ENCODE measurements at places on chromosomes 7 and 10. TPM values are rescaled to one million over a fixed set of nuclear protein-coding genes. Genes with fewer than 3 reads are reported as not detected.

MPP7 gene
- 11.5 TPM for total RNA-seq

FANK1 gene
- total RNA-seq = 1.0 TPM

ADARB2 gene
- total RNA-seq = not detected

CYP26C1 gene
- total RNA-seq = 0.77 TPM

SKAP2 gene
- 9.5 TPM for total RNA-seq

ZNF487 gene
- total RNA-seq = 1.9 TPM

DNA sequence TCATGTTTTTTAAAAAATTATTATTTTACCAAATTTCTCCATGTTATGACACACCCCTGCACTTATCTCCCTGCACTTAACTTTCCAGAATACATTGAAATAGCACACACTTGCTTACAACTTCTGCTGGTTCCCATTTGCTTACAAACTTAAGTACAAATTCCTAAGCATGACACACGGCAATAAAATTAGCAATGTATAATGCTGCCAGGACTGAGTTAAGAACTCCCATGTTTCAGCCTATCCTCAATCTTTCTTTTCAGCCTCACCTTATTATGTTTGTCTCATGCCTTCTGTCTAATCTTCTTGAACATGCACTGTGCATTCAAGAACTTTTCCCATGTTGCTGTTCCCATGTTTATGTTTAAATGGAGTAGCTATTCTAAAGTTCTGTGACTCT is 40.8 kb downstream of the PRPS1L1 start:
- DNase-seq = no peak

- peak; percentile 1 for DNase-seq
These were observed 244.2 kb downstream of the IPMK start for GRCh38 chr10:58023341-58024073.

- DNase-seq = no peak
These were observed at the start of gene NIPSNAP2 for GRCh38 chr7:55964261-55965099. Gene NIPSNAP2 (plus strand): TSS chr7:55964585. CDS start chr7:55964610, 25 bp downstream.

DNA sequence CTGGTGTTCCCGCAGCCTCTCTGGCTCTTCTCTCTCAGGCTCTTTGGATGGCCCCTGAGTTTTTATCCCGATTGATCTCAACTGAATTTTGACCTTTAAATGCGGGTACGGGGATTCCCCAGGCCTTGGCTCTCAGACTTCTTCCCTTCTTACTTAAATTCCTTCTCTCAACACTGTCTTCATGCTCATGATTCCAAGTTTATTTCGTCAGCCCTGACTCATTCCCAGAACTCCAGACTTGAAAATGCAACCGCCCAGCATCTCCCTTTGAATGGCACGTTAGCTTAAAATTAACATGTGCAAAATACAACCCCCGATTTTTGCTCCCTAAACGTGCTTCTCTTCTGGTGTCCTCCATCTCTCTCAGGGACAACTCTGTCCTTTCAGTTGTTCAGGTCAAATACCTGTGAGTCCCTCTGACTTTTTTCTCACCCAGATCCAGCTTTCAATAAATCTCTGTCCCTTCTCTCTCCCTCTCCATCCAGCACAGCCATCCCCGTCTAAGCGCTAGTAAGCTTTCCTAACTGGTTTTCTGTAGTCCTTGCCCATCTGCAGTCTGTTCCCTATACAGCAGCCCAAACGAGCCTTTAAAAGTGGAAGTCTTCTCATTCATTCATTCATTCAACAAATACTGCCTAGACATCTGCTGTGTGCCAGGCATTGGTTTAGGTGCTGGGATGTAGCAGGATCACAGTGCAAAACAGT is 7.1 kb downstream of the HECW1 start:
- no peak for DNase-seq
